ENCODE measurements at places on chromosomes 6 and 20. TPM values are rescaled to one million over a fixed set of nuclear protein-coding genes. Genes with fewer than 3 reads are reported as not detected.

The RPRD1B gene
- total RNA-seq, result 27.2 TPM

The OR2H2 gene
- not detected for total RNA-seq

The ARMH2 gene
- not detected for total RNA-seq

The LGSN gene
- not detected for total RNA-seq

The COL10A1 gene
- not detected for total RNA-seq

The TFAP2B gene
- total RNA-seq, result not detected

The CYP39A1 gene
- 3.7 TPM for total RNA-seq

The DNAH8 gene
- total RNA-seq, result not detected

The TINAG gene
- not detected for total RNA-seq

The SOBP gene
- total RNA-seq, result 23.8 TPM

The MUC21 gene
- not detected for total RNA-seq

The MCHR2 gene
- 0.36 TPM for total RNA-seq

The SLC17A1 gene
- total RNA-seq, result not detected

The NOX3 gene
- total RNA-seq, result not detected

The SMLR1 gene
- total RNA-seq, result not detected

The MTCH1 gene
- total RNA-seq, result 198 TPM

The SLC17A3 gene
- not detected for total RNA-seq

The PPDPF gene
- total RNA-seq, result 121 TPM

The C6orf118 gene
- not detected for total RNA-seq

The PPIL6 gene
- total RNA-seq, result 2.4 TPM

The POU3F2 gene
- not detected for total RNA-seq

The C6orf15 gene
- total RNA-seq, result not detected

The FLRT3 gene
- total RNA-seq, result 1.7 TPM

The CCN6 gene
- not detected for total RNA-seq

The THEMIS gene
- total RNA-seq, result 0.71 TPM

The WFDC5 gene
- total RNA-seq, result not detected

The GPRC6A gene
- total RNA-seq, result not detected

The NMBR gene
- total RNA-seq, result not detected
